ENCODE measurements at places on chromosomes 12 and 14. TPM values are rescaled to one million over a fixed set of nuclear protein-coding genes. Genes with fewer than 3 reads are reported as not detected.
A peak's percentile ranks its signal among the peaks of the same experiment; 100 is the strongest.

The EXD2 gene
- total RNA-seq = 17.7 TPM

The KRT6C gene
- not detected for total RNA-seq

The CPNE6 gene
- not detected for total RNA-seq

The POTEG gene
- not detected for total RNA-seq

The FGF23 gene
- not detected for total RNA-seq

The TAS2R46 gene
- total RNA-seq = 0.27 TPM

DNA sequence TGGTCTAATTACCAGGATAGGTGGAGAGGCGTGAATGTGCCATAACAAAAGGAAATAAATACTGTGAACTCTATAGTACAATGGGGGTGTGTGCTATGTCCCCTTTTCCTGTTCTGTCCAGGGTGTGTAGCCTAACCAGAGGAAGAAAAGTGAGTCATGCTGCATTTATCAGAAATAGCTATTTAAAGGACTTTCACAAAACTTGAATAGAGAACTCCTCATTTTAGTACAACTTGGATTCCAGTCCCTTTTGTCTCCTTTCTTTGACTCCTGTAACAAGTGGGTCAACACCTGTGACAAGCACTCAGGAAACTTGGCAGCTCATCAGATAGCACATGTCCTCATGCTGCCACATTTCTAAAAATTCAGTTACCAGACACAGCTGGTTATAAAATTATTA lies 123.4 kb downstream of the CCDC91 start:
- no peak for DNase-seq

DNA sequence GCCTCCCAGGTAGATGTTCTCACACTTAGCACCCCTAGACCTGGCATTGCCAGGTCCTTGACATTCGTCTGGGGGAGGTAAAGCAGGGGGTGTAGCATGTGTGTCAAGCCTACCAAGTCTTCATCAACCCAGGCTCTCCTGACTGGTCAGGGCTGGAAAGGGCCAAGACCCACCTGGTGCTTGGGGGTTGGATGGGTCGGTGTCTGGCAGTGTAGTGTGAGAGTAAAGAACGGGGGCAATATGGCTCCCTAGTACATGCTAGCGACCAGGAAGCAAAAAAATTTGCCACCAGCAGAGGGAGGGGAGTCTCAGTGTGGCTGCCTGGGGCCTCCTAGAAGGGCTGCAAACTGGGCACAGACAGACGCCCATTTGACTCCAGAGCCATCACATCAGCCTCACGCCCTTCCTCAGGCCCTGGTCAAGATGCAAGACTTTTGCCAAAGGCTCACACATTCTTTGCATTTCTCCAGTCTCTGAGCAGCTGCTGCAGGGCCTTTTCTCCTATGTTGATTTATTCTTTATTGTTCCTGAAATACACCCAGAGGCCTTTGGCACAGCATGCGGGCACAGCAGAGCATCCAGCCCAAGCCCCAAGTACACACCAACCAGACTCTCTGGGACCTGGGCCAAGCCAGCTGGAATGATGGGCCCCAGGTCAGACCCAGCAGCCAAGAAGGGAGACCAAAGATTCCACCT lies 38.3 kb upstream of the PNMA1 start:
- DNase-seq = peak; percentile 90

DNA sequence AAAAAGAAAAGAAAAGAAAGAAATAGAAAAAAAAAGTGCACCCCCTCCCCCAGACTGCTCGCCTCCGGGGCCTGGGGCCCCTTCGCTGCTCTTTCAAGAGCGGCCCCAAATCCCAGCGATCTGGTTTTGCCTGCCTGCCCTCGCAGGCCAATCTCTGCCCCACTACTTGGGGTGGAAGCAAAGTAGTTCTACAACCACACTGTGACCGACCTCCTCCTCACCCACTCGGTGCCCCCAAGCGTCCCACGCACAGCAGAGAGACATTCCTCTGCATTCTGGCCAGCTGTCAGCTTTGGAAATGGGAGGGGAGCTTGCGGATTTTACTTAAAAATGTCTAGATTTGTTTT lies 2.4 kb upstream of the TBX3 start:
- no peak for DNase-seq

- no peak for DNase-seq
These were observed 193.7 kb upstream of the PWP1 start for GRCh38 chr12:107491856-107492255.

GRCh38 chr14:85475113-85475512 lies 54.8 kb upstream of the FLRT2 start:
- no peak for DNase-seq

DNA sequence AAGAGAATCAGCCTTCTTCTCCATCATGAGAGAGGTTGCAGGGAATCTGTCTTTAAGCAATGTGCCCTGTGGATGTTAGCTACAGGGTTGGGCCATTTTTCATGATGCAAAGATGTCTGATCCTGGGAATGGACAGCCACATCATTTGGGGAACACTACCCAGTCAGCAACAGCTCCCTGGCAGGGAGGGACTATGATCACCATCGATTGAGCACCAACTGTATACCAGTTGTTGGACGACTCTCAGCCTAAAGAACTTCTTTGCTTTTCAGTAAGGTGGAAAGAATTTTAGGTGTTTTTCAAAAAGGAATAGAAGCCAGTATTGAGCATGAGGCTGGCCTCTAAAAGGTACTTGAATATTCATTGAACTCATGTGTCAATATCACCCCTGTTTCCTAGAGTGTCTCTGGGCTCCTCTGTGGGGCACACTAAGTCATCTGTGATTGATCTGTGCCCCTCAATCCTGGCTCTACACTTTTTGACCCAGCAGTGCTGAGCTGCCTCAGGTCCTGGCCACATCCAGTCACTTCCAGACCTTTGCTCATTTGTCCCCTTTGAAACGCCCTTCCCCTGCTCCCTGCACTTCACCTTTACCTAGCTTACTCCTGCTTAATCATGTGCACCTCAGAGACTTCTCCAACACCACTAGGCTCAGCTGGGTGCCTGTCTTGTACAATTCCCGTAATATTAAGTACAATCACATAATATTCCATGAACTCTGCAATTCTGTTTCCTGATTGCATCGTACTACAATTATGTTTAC lies 2.2 kb upstream of the CLMN start:
- DNase-seq = no peak

GRCh38 chr14:102775855-102776760 lies 1.1 kb upstream of the TRAF3 start:
- DNase-seq = no peak

GRCh38 chr12:21528953-21529352 lies 2.9 kb downstream of the SPX start:
- DNase-seq = no peak

- no peak for DNase-seq
These were observed 412.4 kb downstream of the PCNX1 start for GRCh38 chr14:71319666-71320065.

GRCh38 chr12:121648458-121649028 lies 20.9 kb downstream of the MORN3 start:
- no peak for DNase-seq

GRCh38 chr12:104280717-104281458 lies 22.7 kb upstream of the EID3 start:
- DNase-seq = no peak

- DNase-seq = peak; percentile 68
These were observed 1.2 kb downstream of the PELI2 start for GRCh38 chr14:56119201-56119981.

- DNase-seq = peak; percentile 56
These were observed 8.7 kb upstream of the FGD4 start for GRCh38 chr12:32390572-32391219.

- no peak for DNase-seq
These were observed 264.7 kb downstream of the RAD51B start for GRCh38 chr14:68084256-68084655.

GRCh38 chr12:5985471-5985870 lies 40.4 kb upstream of the ANO2 start:
- no peak for DNase-seq

DNA sequence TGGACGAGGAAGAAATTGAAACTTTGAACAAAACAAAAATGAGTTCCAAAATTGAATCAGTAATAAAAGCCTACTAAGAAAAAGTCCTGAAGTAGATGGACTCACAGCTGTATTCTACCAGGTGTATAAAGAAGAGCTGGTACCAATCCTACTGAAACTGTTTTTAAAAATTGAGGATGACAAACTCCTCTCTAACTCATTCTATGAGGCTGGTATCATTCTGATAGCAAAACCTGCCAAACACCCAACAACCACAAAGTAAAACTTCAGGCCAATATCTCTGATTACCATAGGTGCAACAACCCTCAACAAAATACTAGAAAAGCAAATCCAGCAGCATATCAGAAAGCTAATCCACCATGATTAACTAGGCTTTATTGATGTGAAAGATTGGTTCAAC lies 33.9 kb upstream of the LDHB start:
- DNase-seq = no peak

DNA sequence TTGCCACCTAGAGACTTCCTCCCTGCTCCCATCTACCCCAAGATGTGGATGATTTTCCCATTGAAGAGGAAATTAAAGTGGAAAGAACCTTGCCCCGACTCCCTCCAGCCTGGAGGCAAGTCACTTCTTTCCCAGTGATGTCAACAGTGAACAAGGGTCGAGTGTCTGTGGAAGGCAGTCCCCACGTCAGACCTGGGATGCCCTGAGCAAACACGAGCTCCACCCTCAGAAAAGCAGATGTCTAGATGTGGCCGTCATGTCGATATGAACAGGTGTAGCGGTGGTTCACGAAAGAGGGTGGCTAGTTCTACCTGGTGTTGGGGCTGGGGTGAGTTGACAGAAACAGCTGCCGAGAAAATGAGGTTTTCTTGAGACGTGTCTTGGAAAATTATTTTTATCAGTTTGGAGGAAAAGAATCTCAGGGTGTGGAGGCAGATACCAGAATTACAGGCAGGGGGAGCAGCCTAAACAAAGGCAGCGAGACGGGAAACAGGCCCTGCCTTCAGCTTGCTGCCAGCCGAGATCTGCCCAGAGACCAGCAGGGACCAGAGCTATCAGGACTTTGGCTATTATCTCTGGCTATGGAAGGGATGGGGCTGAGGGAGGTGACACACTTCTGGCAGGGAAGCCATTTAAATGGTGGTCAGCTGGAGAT lies 25.9 kb downstream of the SYNDIG1L start:
- no peak for DNase-seq
